Sigmoid colon (tissue), 7 donors: ENCODE measurements at places on chromosomes 6 and 20. TPM values are rescaled to one million over a fixed set of nuclear protein-coding genes. Genes with fewer than 3 reads are reported as not detected.

GRCh38 chr6:8172530-8172929 is 70.2 kb upstream of the EEF1E1 start:
- no peak for DNase-seq
- H3K36me3 ChIP-seq, result no peaks in the 10 kb centered on the region
- no peak overlapping the region for H3K27ac ChIP-seq
- no peaks in the 10 kb centered on the region for H3K4me1 ChIP-seq
- H3K27me3 ChIP-seq, result no peaks in the 10 kb centered on the region

DNA sequence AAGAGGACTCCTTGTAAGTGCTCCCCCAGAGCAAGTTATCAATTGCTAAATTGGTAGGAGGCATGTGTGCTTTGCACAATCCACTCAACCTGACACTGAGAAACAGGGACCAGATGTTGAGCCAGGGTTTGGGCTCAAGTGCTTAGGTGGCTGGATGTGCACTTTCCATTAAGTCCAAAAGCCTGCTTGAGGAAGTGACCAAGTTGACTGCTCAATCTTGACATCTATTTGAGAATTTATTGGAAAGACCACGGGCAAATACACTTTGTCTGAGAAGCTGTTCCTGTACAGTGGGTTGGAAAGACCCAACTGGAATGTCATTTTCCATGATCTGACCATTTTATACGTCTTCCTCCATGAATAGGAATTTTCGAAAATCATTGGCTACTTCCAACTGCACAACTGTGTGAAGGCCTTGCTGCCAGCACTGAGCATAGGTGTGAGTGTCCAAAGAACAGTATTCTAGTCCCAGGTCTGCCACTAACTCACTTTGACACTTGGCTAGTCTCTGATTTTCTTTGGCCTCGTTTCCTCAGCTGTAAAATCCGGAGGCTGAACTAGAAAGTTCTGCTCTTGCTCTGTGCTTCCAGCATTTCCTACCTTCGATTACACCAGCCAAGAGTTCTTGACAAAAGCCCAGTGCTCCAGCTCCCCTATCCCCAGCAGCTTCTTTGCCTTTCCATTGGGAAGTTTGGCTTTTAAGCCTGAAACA is 186.9 kb upstream of the ECI2 start:
- no peaks in the 10 kb centered on the region for H3K4me1 ChIP-seq
- H3K36me3 ChIP-seq, result no peaks in the 10 kb centered on the region
- DNase-seq, result no peak
- H3K27me3 ChIP-seq, result no peaks in the 10 kb centered on the region
- no peak overlapping the region for H3K27ac ChIP-seq
- no peak overlapping the region for H3K4me3 ChIP-seq

DNA sequence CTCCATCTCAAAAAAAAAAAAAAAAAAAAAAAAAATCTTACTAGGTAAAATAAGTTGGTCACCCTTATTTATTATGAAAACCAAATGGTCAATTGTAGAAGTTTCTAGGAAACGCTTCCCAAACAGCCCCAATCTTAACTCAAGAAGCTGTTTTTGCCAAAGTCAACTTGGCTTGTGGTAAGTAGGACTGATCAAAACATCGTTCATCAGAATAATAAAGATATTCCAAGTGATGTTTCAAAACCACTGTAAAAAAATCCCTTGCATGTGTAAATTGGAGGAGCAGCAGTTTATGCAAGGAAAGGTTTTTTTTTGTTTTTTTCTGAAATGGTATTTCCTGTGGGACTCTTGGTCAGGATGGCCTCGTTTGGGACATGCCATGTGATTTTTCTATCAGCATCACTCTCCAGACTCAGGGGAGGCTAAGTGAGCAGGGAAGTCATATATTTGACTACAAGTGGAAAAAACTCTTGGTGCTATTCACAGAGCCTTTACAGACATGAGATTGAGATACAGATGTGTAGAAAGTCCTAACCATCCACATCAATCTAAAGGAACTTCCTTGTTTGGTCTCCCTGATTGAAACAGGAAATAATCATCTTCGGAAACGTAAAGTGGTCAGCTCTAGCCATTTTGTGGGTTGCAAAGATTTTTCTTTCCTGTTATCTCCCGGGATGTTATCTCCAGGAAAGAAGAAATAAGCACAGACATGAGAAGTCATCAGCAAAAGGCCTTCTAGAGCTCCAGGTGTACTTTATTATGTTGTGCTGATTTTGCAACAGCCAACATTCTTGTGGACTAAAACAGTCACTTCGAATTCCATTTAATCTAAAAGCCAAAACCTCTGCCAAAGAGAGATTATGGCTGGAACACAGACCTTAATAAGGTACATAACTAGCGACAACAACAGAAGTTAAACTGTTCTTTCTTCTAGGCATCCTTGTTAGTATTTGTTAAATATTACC is 177.8 kb downstream of the EDN1 start:
- H3K27ac ChIP-seq, result no peak overlapping the region
- no peaks in the 10 kb centered on the region for H3K36me3 ChIP-seq
- no peaks in the 10 kb centered on the region for H3K27me3 ChIP-seq
- H3K4me3 ChIP-seq, result no peak overlapping the region
- DNase-seq, result no peak

DNA sequence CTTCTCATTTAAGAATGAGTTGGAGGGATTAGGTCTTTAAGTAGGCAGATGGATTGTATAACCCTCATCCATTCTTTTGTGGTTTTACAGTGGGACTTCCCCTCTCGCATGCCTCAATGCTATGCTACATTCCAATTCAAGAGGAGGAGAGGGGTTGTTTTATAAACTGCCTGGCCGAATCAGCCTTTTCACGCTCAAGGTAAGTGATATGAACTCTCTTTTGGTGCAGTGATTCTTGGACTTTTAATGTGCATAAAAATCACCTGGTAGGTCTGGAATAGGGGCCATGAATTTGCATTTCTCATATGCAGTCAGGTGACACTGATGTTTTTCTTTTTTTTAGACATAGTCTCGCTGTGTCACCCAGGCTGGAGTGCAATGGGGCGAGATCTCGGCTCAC is 10.8 kb downstream of the ASXL1 start:
- peaks cover 54% of the 10 kb centered on the region for H3K4me1 ChIP-seq
- no peak overlapping the region for H3K4me3 ChIP-seq
- DNase-seq, result no peak

DNA sequence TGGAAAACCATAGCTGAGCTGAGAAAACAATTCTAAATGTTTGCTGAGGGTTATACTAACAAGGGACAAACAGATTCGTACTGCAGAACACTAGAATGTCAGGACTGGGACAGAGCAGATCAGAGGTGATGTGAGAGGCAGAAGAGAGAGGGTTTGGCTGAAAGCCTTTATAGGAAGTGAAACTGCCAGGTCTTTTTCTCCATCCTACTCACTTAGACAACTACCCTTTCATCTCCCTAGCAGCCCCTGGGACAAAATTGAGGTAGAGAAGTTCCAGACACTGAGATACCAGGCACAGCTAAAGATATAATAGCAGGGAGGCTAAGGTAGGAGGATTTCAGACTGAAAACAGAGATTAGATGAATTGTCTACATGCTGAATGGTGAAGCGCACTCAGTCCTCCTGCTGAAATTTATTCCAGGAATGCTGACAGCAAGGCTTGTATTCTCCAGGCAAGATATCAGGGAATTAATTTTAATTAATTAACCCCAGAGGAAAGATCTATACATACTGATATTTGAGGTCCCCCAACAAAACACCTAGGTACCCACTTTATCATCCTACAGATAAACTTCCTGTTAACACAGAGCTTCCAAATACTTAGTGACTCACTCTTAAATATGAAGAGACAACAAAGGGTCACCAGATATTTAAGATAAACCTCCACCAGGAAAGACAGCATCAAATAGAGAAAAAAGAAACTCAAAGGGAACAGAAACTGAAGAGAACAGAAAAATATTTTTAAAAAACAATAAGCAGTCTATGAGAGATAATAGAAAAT is 12.6 kb upstream of the EIF2S2 start:
- no peaks in the 10 kb centered on the region for H3K27me3 ChIP-seq
- H3K27ac ChIP-seq, result no peak overlapping the region
- H3K4me1 ChIP-seq, result no peaks in the 10 kb centered on the region
- no peak overlapping the region for H3K4me3 ChIP-seq

- DNase-seq, result no peak
- peaks cover 25% of the 10 kb centered on the region for H3K4me1 ChIP-seq
- no peak overlapping the region for H3K4me3 ChIP-seq
- H3K27ac ChIP-seq, result no peak overlapping the region
- H3K27me3 ChIP-seq, result no peaks in the 10 kb centered on the region
Measured at GRCh38 chr20:13862245-13862644, 77.4 kb downstream of the NDUFAF5 start.

The KIAA0408 gene
- 42.4 TPM for total RNA-seq
